ENCODE measurements at places on chromosomes 4 and X.

DNA sequence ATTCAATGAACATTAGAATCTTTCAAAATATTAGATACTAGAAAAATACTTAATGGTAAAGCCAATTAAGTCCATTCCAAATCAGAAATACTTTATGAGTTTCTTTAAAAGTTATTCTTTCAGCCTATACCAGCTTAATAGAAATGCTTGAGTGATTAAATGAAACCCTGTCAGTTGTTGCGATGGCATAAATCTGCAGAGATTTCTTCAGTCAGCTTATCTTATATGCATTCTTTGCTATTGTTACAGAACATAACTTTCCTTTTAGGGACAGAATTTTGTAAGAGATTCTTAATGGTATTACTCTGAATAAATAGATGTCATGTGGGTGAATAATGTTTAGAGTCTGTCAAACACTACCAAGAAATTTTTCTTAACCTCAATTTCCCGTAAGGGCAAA, 325.0 kb upstream of the HAND2 start:
- DNase-seq, result no peak

- no peak for DNase-seq
These were observed 762.4 kb downstream of the DMD start for GRCh38 chrX:32448945-32449344.

DNA sequence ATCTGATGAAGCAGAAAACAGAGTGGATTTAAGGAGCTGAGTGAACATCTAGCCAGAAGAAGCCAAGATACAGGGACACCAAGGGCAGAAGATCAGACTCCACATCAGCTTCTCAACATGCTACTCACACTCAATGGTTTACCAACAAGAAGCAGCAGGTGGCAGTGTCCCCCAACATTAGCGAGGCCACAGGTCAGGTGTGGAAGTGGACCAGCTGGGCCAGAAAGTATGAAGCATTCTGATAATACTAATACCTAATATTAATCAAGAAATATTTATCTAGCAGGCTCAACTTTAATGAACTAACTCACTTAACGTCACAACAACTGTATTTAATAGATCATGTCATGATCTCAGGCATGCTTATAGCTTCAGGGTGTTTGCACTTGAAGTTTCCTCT, 73.4 kb upstream of the TTC29 start:
- DNase-seq, result peak; percentile 46

- no peak for DNase-seq
These were observed 3.8 kb upstream of the NSG1 start for GRCh38 chr4:4383085-4383484.

DNA sequence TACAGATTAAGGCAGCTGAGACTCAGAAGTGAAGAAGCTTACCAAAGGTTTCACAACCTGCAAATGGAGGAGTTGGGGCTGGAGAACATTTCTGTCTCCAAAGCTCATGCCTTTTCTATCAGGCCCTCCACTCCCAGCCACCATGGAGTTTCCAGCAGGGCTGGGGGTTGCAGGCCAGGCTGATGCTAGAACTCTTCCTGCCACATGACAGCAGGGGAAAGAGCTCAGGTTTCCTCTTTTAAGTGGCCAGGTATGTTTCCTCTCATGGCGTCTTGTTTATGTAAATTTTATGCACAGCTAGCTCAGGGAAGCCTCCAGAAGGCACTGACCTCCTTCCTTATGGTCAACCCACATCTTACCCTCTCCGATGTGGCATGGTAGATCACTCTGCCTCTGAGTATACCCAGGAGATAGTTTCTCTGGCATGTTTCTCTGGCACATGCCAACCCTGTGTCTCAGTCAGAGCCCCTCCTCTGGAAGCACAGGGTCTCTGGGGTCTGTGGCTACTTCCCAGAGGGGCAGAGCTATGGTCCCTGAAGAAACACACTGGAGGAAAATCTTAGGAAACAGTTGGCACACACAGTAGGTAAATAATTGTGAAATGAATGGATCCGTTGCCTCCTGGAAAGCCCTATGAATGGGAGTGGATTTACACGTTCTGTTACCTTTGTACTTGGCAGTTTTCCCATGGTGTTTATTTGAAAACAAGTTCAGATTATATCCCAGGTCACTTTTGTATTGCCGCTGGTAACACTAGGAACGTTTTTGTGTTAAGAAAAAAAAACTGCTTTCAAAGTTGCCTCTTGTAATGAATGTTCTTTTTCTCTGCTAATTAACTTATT, 28.9 kb downstream of the PDK3 start:
- no peak for DNase-seq

DNA sequence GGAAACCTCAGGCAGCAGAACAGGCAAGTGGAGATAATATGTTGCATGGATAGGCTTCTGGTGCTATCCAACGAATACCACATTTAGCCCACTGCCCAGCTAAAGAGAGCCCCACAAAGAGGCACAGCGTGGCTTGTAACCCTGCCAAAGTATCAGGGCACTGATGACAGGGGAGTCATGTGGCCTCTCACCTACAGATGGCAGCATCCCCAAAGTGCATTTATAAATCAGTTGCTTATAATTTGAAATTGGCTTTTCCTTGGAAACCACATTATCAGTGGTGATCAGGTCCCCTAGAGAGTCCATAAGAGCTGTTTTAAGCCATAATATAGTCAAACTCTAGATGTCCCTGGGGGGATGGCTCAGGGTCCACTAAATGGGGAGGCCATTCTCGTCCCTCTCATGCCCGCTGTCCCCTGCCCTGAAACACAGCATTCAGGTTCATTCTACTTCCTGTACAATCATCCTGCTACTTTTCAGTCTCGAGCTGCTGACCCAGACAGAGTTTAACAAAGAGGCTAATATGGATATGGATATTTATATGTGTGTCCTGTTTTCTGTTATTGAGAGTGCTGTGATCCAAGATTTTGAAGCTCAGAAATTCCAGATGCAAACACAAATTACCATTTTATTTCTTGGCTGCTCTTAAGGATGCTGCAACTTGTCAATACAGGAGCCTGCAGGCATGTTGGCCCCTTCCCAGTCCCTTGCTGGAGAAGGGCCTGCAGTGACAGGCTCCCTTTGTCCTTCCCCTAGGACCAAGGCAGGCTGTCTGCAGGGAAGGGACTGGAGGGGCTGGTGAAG, 28.5 kb downstream of the SRPX start:
- no peak for DNase-seq

DNA sequence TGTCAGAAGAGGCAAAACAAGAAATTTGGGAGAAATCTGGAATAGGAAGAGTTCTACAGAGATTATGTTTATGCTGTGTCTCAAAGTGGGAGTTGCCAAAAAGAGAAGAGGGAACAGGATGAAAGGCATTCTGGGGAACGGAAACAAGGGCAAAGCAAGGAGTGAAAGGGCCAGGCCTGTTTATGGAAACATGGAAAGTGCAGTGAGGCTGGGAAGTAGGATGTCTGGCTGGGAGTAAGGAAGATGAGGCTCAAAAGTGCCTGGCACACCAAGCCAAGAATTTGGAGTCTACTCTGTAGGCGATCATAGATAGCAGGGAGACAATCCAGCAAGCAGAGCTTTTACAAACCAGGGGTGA, 1.8 kb upstream of the CUL4B start:
- no peak for DNase-seq

DNA sequence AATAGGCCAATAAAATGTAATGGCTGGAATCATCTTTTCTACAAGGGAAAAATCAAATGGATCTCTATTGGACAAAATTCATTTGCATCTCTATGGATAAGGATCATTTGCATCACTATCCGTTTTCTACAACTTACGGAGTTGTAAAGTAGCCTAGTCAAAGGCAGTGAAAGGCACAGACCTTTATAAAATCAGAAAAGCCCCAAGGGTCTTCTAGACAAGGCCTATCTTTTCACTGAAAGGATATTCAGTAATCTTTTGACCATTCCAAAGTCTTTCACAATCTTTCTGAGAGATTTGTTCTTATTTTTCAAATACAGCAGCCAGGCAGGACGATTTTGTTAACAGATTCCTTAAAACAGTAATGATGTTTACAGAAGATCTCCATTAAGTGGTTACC, 119.5 kb upstream of the JADE1 start:
- no peak for DNase-seq

GRCh38 chr4:7390336-7390735, 44.4 kb downstream of the PSAPL1 start:
- DNase-seq, result no peak

DNA sequence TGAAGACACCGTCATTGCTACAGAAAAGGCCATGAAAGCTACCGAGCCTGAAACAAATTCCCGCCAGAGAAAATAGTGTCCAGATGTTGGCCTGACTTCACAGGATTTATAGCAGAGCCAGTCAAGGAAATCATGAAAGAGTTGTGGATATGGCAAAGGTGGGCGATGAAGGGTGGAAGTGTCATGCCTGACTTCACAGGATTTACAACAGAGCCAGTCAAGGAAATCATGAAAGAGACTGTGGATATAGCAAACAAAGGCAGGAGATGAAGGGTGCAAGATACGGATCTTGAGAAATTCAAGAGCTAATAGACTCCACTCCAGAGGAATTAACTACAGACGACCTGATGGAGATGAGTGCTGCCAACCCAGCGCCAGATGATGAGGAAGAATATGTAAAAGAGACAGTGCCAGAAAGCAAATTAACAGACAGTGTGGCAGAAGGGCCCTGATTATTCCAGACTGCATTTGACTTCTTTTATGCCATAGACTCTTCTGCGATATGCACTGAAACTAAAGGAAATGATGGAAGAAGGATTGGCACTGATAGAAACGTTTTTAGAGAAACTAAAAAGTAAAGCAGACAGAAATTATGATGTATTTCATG, 17.2 kb downstream of the TRMT44 start:
- no peak for DNase-seq

DNA sequence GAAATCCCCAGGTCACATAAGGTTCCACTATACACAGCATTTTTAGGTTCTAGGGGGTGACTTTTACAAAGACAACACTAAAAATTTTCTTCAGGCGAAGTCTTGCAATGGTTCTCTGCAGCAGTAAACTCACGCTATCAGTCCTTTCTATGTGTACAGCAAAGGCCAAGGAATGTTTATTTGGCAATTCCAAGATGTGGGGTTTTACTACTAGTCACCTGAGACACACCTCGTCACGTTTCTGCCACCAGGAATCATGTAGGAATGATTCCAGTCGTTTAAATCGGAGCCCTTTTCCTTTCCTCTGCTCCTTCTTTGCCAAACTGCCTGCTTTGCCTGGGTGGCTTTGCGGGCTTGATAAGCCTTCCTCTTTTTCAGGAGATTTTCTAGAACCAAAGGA, 75.9 kb upstream of the ENPEP start:
- no peak for DNase-seq

GRCh38 chr4:17535906-17536305, 20.9 kb downstream of the CLRN2 start:
- no peak for DNase-seq

DNA sequence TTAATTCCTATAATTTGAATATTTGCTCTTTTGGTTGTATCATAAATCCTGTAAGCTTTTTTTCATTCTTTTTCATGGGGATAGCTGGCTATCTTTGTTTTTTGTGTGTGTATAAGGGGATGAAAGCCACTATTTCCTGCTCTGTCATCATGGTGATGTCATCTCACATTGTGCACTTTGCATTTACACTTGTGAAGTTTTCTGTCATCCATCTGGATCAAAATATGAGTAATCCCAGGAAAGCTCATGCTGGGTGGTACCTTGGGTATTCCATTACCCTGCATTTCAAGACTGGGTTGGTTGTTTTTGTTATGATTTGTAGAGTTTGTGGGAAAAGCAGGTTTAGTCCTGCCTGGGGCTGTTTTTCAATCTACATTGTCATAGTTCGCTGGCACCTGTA, 367.3 kb downstream of the CHIC1 start:
- no peak for DNase-seq

DNA sequence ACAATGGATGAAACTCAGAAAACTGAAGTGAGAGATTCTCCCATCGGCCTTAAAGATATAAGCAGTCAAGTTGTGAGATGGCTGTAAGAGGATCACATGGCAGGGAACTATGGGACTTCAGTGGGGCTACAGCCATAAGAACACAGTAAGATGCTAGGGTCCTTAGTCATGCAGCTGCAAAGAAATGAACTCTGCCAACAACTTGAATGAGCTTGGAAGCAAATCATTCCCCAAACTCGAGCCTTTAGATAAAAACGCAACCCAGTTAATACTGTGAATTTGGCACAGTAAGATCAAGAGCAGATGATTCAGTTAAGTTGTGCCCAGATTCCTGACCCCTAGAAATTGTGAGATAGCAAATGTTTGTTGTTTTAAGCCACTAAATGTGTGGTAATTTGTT, 117.3 kb downstream of the FAM13A start:
- DNase-seq, result no peak
